ENCODE measurements at places on chromosomes 3 and 15.

- no peak for DNase-seq
These were observed 275.9 kb downstream of the ZIC4 start for GRCh38 chr3:147130461-147130860.

DNA sequence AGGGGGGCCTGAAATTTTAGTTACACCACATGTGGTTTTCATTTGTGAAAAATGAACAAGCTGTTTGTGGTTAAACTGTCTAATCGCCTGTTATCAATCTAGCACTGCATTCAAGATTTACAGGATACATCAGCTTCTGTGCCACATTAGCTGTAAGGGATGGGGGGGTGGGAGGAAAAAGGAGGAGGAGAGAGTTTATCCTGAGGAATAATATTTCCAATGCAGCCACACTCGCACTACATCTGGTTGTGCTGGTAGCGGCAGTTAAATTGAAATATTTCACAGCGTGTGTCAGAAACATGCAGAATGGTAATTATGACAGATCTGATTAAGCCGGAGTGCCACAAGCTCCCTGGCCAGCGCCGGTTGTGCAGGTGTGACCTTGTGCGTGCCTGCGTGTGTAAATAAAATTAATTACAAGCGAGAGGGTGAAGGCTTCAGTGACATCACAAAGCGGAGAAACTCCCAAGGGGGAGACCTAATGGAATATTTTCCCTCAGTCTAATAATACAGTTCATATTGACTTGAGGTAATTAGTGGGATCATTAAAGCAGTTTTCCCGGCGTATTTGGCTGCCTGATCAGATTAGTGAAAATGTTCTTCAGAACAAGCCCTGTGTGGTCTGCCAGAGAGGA, 55.5 kb downstream of the SATB1 start:
- no peak for DNase-seq

DNA sequence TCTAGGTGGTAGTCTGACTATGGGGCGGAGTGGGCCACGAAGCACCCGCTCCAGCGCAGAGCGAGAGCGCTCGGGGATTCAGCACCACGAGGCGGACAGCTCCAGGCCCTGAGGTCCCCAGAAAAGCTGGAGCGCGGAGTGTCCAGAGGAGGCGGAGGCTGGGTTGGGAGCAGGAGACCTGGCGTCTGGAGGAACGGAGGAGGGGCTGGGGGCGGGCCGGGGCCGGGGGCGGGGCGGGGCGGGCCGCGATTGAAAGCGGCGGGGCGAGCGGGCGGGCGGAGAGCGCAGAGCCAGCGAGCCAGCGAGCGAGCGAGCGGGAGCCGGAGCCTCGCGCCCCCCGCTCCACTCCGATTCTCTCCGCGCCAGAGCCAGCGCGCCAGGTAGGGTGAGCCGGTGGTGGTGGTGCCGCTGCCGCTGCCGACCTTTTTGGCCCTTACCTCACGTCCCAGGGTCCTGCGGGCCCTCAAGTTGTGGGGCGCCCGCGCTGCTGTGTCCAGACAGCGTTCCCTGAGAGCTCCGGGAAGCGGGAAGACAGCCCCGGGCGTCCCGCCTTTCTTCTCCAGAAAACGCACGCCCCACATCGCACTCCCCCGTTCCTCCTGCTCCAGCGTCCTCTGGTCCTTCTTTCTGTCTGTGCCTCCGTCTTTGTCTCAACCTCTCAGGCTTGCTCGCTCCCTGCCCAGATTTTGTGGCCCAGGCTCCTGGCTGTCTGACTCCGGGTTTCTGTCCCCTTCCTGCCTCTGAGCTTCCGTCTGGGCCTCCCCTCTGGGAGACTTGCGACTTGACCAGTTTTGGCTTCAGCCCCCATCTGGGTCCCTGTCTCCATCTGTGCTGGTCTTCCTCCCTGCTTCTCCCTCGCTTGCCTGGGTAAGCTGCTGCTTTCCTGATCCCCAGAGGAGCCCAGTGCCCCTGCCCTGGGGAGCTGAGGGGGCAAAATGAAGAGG, at the start of gene GRM2:
Gene GRM2, plus strand, starts transcription at position 281 of the 944 bp plus-strand sequence. CDS start 1,916 bp downstream, outside the sequence.
- no peak for DNase-seq

GRCh38 chr3:158489181-158489580, 81.8 kb upstream of the MLF1 start:
- no peak for DNase-seq

DNA sequence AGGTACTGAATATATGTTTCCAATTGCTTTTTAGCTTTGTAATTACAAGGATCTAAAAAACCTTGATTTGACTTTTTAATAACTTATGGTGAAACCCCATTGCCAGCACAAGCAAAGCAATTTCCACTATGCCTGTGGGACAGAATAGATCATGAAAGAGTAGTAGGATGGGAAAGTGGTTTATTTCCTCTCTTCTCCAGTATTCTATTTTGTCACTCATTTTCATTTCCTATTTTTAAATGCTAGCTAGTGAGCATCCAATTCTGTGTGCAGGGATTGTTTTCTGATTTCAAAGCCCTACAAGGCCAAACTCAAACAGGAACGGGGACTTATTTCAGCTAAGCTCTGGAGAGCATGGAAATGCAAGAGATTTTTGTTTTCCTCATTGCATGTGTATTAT, 132.0 kb upstream of the TGFBR2 start:
- DNase-seq, result no peak

- DNase-seq, result no peak
These were observed 151.9 kb downstream of the CADPS start for GRCh38 chr3:62723166-62723913.

GRCh38 chr3:32241100-32241499, 2.6 kb downstream of the CMTM8 start:
- no peak for DNase-seq

DNA sequence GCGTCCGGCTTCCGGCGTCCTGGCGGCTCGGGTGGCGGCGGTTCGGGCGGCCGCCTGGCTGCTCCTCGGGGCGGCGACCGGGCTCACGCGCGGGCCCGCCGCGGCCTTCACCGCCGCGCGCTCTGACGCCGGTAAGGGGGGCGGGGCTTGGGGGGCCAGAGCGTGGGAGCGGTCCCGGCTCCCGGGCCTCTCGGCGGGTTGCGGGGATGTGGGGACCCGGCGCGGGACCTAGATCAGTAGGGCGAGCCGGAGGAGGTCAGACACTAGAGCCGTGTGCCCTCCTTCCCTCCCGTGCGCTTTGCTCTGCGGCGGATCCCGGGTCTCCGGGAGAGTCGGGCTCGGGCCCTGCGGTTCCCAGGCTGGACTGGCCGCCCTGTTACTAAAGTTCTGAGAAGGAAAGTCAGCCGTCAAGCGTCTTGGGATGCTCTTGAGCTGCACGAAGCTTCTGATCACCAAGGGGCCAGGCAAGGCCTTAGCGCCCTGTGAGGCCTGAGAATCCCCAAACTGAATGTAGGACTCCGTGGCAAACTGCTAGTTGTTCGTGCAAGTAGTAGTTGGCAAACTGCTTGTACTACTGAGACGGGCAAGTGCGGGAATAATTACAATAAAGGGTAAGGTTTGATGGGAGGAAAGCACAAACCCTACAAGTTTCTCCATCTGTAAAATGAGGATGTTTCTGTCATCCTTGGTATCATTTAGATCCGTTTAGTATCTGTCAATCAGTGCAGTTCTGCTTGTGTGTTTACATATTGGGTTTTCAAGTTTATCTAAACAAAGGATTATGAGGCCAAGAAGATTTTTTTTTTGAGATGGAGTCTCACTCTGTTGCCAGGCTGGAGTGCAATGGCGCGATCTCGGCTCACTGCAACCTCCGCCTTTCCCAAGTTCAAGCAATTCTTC, 587 bp downstream of the PIGX start:
- DNase-seq, result peak; percentile 72

Data from stimulated activated naive CD4-positive, alpha-beta T cell treated with Interleukin-2 at 50 U/mL for 16 hours (primary cell).